ENCODE measurements at places on chromosomes 7 and 10. TPM values are rescaled to one million over a fixed set of nuclear protein-coding genes. Genes with fewer than 3 reads are reported as not detected.
A peak's percentile ranks its signal among the peaks of the same experiment; 100 is the strongest.

DNA sequence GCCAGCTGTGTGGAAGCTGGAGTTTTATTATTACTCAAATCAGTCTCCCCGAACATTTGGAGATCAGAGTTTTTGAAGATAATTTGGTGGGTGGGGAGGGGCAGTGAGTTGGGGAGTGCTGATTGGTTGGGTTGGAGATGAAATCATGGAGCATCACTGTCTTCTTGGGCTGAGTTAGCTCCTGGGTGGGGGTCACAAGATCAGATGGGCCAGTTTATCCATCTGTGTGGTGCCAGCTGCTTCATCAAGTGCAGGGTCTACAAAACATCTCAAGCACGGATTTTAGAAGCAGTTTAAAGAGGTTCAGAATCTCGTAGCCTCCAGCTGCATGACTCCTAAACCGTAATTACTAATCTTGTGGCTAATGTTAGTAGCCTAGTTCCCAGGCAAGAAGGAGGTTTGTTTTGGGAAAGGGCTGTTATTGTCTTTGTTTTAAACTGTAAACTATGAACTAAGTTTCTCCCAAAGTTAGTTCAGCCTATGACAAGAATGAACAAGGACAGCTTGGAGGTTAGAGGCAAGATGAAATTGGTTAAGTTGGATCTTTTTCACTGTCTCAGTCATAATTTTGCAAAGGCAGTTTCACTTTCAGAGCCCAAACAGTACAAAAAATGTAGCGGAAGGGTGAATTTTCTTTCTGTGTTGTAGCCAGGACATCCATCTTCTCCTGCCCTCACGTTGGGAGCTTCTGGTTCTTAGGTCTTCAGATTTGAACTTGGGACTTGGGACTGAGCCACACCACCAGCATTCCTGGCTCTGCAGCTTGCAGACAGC lies 43.1 kb downstream of the KLF6 start:
- H3K27ac ChIP-seq = no peak overlapping the region
- peaks cover 4% of the 10 kb centered on the region for H3K27me3 ChIP-seq
- no peak for DNase-seq
- peak overlapping the region; percentile 40 for H3K4me3 ChIP-seq
- no peaks in the 10 kb centered on the region for H3K36me3 ChIP-seq
- H3K4me1 ChIP-seq = peaks cover 12% of the 10 kb centered on the region

- no peaks in the 10 kb centered on the region for H3K27me3 ChIP-seq
- H3K36me3 ChIP-seq = peaks cover 11% of the 10 kb centered on the region
- H3K27ac ChIP-seq = no peak overlapping the region
- no peak overlapping the region for H3K4me3 ChIP-seq
Measured at GRCh38 chr7:133947458-133948254, 179.5 kb upstream of the LRGUK start.

DNA sequence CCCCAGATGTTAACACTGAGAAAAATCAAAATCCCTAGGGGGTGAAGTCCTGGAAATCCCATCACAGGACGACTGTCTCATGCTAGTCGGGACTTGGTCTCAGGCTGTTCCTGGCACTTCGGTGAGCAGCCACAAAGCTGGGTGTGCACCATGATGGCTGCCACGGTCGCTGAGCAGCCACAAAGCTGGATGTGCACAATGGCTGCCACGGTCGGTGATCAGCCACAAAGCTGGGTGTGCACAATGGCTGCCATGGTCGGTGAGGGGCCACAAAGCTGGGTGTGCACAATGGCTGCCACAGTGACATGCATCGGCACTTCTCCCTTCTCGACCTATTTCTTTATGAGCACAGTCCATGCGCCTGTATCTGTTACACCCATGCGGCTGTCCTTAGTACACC lies 505.1 kb downstream of the TCERG1L start:
- no peaks in the 10 kb centered on the region for H3K27me3 ChIP-seq
- no peaks in the 10 kb centered on the region for H3K36me3 ChIP-seq
- H3K4me3 ChIP-seq = no peak overlapping the region
- H3K27ac ChIP-seq = no peak overlapping the region
- no peak for DNase-seq

GRCh38 chr7:104415700-104416099 lies 87.3 kb downstream of the LHFPL3 start:
- H3K27me3 ChIP-seq = peaks cover 2% of the 10 kb centered on the region
- H3K4me3 ChIP-seq = no peak overlapping the region
- DNase-seq = no peak
- no peaks in the 10 kb centered on the region for H3K36me3 ChIP-seq
- H3K4me1 ChIP-seq = no peaks in the 10 kb centered on the region

GRCh38 chr10:108591417-108591816 lies 1331.9 kb downstream of the XPNPEP1 start:
- no peak overlapping the region for H3K4me3 ChIP-seq
- no peaks in the 10 kb centered on the region for H3K4me1 ChIP-seq
- no peaks in the 10 kb centered on the region for H3K36me3 ChIP-seq
- no peak overlapping the region for H3K27ac ChIP-seq
- no peak for DNase-seq

GRCh38 chr10:125076121-125076825 lies 84.1 kb downstream of the CTBP2 start:
- no peak for DNase-seq
- H3K27ac ChIP-seq = no peak overlapping the region
- H3K36me3 ChIP-seq = no peaks in the 10 kb centered on the region
- H3K4me3 ChIP-seq = no peak overlapping the region

GRCh38 chr7:116990056-116990455 lies 36.8 kb downstream of the ST7 start:
- peaks cover 8% of the 10 kb centered on the region for H3K36me3 ChIP-seq
- no peak for DNase-seq
- H3K27me3 ChIP-seq = peaks cover 3% of the 10 kb centered on the region
- no peak overlapping the region for H3K4me3 ChIP-seq
- H3K4me1 ChIP-seq = no peaks in the 10 kb centered on the region

- no peak for DNase-seq
- H3K27ac ChIP-seq = no peak overlapping the region
- peaks cover 29% of the 10 kb centered on the region for H3K27me3 ChIP-seq
- H3K36me3 ChIP-seq = peaks cover 16% of the 10 kb centered on the region
Measured at GRCh38 chr10:119316729-119317097, 109.3 kb downstream of the GRK5 start.

GIMAP4 gene
- total RNA-seq = 288 TPM

NEUROG3 gene
- 0.22 TPM for total RNA-seq

Data from activated naive CD8-positive, alpha-beta T cell treated with anti-CD3 and anti-CD28 coated beads, Interleukin-2, amount 10 ng/mL, durations not matched to agents 7 days and 5 days (primary cell).